ENCODE measurements at places on chromosomes 2 and 18. TPM values are rescaled to one million over a fixed set of nuclear protein-coding genes. Genes with fewer than 3 reads are reported as not detected.

Gene TUBB8B
- total RNA-seq, result not detected

Gene SCN9A
- 1.9 TPM for total RNA-seq

Gene ITPRID2
- 58.3 TPM for total RNA-seq

Gene KCNK3
- total RNA-seq, result not detected

Gene UGT1A5
- not detected for total RNA-seq

Gene BUB1
- total RNA-seq, result 107 TPM

Gene PARD3B
- total RNA-seq, result 1.7 TPM

Gene ANKZF1
- 80.1 TPM for total RNA-seq

Gene ACTR1B
- 77.0 TPM for total RNA-seq

Gene STRN
- total RNA-seq, result 34.5 TPM

Gene ASTL
- total RNA-seq, result not detected

Gene CPLX4
- not detected for total RNA-seq

Gene PRKCE
- total RNA-seq, result 19.4 TPM

Gene KCNG2
- total RNA-seq, result not detected

Gene OSGEPL1
- total RNA-seq, result 6.6 TPM

Gene HMSD
- 1.2 TPM for total RNA-seq

Gene SNRNP27
- 57.6 TPM for total RNA-seq

Gene BCL2
- 85.7 TPM for total RNA-seq

Gene LYPD6
- total RNA-seq, result not detected

Gene ATP6V1C2
- total RNA-seq, result not detected

Gene ASXL3
- not detected for total RNA-seq

Gene ANKMY1
- total RNA-seq, result 33.7 TPM

Gene SLC9A4
- total RNA-seq, result 0.11 TPM

All from T-helper 2 cell treated with Interferon-gamma antibody and Interleukin-4, amounts not matched to agents 100 ng/mL and 5 ng/mL, for 36 hours (primary cell).